ENCODE measurements at places on chromosomes 5 and 9.

DNA sequence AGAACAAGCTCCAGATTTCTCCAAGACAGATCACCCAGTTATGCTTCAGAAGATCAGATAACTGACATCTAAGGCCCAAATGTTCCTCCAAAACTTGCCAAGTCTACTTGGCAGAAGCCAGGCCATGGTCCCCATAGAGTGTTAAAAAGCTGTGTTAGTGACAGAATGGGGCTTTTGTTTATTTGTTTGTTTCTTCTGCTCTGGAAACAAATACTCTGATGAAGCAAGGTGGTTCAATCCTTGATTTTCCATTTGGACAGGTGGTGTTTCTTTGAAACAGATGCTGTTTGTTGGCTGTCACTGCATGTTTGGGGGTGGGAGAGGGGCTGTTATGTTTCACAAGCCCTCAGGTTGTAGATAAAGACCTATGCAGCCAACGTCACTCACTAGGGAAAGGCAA is 264.0 kb downstream of the FAM114A2 start:
- DNase-seq: no peak

- DNase-seq: no peak
Observed at GRCh38 chr5:7828269-7828668, 22.7 kb downstream of the CFAP90 start.

DNA sequence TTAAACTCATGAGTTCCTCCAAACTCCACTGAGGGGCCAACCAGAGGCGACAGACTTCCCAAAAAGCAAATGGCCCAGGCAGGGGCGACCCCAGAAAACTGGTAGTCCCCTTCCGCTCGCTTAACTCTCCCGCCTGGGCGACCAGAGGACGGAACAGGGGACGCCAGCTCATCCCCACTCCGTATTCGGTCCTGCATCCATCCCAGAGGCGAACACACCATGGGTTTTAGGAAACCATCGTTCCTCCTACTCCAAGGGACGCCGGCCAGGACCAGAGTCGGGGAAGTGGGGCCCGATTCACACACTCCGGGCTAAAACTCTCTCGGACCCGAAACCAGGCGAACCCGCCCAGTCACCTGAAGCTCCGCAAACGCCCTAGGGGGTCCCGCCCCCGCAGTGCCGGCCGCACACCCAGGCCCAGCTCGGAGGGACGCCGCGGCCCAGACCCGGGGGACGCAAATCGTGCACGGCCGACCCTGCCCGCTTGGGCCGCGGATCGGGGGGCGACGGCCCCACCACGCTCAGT is 478 bp downstream of the TEX10 start:
- DNase-seq: no peak

DNA sequence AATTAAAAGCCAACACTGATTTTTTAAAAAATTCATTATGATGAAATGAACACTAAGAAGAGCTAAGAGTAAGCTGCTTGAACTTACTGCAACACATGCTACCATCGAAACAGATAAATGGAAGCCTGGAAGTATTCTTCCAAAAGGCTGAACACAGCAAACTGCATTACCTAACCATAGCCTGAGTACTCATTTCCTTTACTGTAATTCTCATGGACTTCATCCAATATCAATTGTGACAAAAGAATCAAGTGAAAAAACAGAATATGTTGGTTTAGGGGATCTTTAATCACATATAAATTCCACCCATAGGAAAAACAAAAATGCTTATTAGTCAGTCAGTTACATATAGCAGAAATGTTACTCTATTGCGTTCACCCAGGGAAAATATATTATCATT is 68.5 kb downstream of the DROSHA start:
- no peak for DNase-seq

- no peak for DNase-seq
Observed at GRCh38 chr9:76943054-76943453, 37.1 kb upstream of the PRUNE2 start.

- no peak for DNase-seq
Observed at GRCh38 chr5:148665431-148665830, 11.1 kb upstream of the HTR4 start.

GRCh38 chr9:121915304-121915625 is 177.8 kb downstream of the TTLL11 start:
- DNase-seq: no peak

DNA sequence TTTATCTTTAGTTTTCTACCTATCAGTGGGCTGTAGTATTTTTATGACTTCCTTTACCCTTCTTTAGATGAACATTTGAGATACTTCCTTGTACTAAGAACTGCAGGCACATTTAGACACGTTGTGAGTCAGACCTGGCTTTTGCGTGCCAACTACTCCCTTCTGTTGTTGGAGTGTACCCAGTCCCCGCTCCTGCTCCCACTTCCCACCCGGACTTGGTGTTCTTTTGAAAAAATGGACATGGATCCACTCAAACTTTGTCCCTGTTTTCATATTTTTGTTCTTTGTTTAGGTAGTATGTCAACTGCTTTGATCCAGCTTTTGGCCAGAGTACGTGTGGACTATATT is 60.7 kb downstream of the PARP8 start:
- DNase-seq: no peak

DNA sequence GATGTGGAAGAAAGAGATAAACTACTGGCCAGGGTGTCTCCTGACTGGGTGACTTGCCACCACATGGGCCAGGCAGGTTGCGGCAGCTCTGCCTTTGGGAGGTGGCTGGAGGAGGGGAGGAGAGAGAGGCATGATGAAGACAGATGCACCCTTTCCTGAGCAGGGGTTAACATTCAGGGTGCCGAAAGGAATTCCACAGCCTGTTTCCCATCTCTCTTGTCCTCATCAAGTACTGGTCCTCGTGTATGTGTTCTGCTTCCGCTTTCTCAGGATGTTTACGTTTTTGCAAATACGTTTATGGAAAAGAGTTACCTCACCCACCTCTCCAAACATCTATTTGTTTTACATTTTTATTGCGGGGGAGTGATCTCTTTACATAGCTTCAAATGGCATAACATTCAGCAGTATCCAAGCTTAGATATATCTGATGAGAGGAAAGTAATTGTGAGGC is 73.4 kb downstream of the C9orf85 start:
- no peak for DNase-seq

DNA sequence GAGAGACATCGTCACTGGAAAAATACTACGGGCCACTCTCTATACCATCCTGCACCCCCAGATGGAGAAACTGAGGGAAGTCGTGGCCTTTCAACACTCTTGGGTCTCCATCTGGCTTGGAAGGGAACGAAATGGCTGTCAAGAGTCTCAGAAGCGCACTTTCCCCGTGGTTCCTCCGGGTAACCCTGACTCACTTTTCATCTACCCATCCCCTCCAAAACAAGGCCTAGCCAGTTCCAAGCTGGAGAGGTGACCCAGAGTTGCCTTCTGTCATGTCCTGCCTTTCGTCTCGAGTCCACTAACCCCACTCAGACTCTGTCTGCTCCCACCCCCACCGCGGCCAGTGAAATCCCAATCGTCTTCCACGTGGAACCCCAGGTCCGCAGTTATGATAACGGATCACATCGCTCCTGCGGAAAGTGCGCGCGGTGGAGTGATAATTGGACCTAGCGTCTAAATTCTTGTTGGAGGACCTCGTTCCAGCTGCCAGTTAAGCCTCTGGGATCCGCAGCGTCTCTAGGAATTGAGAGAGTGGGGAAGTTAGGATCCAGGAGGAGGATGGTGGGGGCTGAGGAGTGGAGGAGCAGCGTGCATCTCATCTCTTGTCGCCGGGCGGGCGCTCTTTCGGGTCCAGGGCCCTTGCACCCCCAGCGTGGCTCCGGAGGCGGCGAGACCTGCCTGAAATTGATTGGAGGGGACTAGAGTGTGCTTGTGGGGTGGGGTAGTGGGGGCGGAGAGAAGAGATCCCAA is 4.6 kb downstream of the CDKN2A start:
- DNase-seq: no peak

All from foreskin melanocyte (primary cell).